ENCODE measurements at places on chromosomes 3 and 15.

GRCh38 chr3:28940530-28940929, 340.3 kb upstream of the RBMS3 start:
- no peak for DNase-seq

GRCh38 chr3:28118087-28118486, 123.3 kb upstream of the CMC1 start:
- DNase-seq: no peak

GRCh38 chr3:76917436-76917835, 122.5 kb upstream of the ROBO2 start:
- no peak for DNase-seq

GRCh38 chr3:183006396-183007002, 26.2 kb upstream of the DCUN1D1 start:
- DNase-seq: no peak

DNA sequence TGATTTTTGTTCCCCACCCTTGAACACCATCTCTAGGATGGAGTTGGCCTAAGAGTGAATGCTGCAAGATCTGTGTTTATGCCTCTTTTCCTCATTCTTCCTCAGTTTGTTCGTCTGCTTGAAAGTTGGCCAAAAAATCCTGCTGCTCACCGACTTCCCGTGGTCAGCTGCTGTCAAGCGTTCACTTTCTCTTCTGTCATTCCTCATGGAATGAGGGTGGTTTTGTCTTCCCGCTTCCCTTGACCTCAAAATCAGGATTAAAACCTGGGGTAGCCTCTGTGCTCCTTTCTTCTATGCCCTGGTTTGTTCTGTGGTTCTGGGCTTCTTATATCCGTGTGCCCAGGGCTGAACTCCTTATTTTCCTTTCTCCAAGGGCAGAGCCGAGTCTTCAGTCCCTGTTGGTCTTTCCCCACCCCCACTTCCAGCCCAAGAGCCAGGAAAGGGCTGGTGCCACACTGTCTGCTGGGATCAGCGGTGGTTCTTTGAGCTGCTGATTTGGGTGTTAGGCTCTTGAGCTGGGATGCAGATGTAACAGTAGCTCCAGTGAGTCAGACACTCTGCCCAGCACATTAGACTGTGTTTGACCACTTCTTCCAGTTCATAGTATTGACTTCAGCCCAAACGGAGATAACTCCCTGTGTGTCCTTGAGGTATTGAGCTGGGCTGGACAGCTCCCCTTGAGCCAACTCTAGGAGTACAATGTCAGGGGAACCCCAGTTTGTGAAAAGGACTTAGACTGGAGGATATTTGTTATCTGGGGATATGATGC, 2.3 kb downstream of the SERF2 start:
- no peak for DNase-seq

All from stimulated activated CD8-positive, alpha-beta memory T cell treated with anti-CD3 and anti-CD28 coated beads, Interleukin-12 subunit alpha, Interleukin-12 subunit beta, amount 100 ng/mL, for 4 hours (primary cell).